Panc1 (cell line): ENCODE measurements at places on chromosomes 3 and 15.

GRCh38 chr15:41562784-41563198 lies 3.8 kb downstream of the TYRO3 start:
- no peak for DNase-seq

- DNase-seq, result no peak
Measured at GRCh38 chr15:51677452-51677851, 3.9 kb upstream of the SCG3 start.

DNA sequence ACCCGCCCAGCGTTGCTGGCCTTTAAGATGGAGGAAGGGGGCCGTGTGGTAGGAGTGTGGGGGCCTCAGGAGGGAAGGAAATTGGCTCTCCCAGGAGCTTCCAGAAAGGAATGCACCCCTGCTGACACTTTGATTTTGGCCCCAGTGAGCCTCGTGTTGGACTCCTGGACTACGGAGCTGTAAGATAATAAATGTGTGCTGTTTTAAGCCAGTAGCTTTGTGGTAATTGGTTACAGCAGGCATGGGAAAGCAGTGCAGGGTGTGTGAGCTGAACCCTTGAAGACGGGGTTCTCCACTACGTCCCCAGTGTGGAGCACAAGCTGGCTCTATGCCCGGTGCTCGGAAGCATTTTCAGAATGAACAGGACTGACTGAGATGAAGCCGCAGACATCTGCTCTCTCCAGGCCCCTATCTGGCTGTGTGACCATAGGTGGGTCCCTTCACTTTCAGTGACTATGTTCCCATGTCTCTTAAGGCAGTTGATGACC lies 22.9 kb upstream of the CGNL1 start:
- no peak for DNase-seq

DNA sequence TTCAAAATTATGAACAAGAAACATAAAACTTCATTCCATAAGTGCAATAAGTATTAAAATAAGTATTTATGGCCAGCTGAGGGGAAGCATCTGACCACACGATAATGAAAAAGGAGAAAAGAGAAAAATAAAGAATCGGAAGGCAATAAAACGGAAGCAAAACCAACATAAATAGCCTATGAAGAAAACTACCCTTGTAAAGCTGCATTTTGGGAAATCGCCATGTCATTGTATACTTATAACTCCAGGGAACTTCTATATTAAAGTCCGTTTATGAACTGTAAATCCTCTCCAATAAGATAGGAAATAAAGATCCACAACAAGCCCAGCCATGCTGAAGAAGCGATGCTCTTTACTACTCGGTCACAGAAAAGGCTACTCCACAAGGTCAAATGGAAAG lies 47.7 kb downstream of the MORC1 start:
- no peak for DNase-seq

- DNase-seq, result no peak
Measured at GRCh38 chr3:86547692-86548091, 443.3 kb downstream of the VGLL3 start.

- DNase-seq, result no peak
Measured at GRCh38 chr3:131645638-131646037, 142.9 kb upstream of the MRPL3 start.
